ENCODE measurements at places on chromosomes 16 and 17. TPM values are rescaled to one million over a fixed set of nuclear protein-coding genes. Genes with fewer than 3 reads are reported as not detected.
A peak's percentile ranks its signal among the peaks of the same experiment; 100 is the strongest.

GRCh38 chr17:66317629-66318028 lies 15.2 kb downstream of the PRKCA start:
- DNase-seq: no peak

DNA sequence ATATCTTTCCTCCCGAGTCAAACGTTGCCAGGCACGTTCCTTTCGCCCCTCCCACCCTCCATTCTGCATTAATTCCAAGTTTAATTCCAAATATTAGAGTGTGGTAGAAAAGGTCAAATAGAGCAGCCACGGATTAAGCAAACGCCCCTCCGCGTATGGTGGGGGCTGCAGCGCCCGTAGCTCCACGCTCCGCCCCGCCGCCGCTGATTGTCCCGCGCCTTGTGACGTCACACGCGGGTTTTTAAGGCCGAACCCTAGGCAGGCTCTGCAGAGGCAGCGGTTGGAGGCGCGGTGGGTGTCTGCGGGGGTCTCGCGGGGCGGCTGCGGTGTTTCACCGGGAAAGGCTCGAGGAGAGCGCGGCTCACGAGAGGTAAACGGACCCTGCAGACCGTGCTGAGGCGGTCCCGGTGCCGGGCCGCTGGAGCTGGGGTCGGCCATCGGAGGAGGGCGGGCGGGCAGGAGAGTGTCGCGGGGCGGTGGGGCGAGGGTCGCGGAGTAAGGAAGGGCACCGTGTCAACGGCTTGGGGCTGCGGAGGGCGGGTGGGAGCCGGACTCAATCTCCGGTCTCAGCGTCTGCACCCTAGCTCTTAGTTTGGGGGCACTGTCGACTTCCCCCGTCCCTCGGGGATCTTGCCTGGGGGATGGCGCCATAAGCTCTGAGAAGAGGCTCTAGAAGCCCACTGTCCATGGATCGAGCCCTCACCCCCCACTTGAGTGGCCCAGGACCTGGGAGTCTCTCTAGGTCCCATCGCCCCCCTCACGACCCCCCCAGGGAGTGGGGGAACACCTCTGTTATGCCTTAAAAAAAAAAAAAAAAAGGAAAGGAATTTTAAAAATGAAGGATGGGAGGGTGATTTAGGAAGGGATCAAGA lies at the start of gene ARL4D:
Gene ARL4D (plus strand): TSS at position 270 of the 872 bp plus-strand sequence. CDS start 740 bp downstream, outside the sequence.
- DNase-seq: peak; percentile 92

DNA sequence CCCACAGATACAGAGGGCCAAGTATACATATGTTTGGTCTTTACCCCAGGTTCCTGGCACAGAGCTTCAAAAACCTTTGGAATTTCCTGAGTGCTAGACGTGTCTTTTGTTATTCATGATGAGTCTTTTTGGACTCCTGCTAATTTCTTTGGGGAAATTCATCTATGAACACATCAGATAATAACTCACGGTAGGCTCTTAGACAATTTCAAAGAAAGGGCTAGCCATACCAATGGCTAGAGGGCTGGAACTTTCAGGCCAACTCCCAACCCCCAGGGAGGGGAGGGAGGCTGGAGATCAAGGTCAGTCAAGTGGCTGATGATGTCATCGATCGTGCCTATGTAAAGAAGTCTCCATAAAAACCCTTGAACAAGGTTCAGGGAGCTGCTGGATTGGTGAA lies 101.9 kb downstream of the STX8 start:
- DNase-seq: no peak

GPR142 gene
- total RNA-seq: 0.35 TPM

DNA sequence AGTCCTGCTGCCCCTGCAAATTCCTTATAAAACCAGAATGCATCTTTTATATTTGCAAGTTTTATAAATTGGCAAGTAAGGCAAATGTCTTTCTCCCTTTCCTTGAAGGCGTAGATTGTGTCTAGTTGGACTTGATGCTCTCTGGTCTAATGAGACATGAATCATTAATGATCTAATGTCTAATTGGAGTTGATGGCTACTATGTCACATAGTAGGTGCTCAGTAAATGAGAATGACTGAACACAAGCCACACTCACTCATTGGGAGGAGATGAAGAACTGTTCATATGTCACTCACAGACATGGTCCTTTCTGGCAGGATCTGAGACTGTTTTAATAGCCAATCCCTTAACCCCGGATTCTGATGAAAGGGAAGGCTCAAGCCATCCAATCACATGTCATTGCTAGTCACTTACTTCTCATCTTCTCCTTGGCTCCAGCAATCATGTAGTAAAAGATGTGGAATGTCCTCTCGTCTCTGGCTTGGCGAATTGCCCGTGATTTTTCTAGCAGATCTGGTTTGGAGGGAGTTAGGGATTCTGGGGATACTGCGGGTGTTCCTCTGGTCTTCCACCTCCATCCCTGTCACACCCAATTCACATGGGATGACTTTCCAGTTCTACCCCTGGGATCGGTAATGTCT lies 81.0 kb downstream of the MYH11 start:
- DNase-seq: no peak

DNA sequence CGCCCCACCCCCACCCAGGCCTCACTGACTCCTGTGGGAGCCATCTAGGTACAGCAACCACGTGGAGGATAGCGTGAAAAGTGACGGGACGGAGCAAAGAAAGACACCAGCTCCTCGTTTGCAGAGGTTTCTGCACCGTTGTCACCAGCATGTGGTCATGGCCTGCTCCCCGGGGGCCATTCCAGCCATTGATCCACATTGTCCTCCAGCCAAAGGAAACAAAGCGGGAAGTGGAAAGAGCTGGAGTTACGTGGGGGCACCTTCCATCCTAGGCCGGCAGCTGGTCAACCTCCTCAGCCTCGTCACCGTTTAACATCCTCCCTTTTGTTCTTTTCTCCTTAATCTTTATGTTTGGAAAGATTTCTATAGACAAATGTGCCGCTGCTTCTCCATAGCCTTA lies 153.7 kb downstream of the RPTOR start:
- DNase-seq: no peak

RTN4RL1 gene
- total RNA-seq: 0.32 TPM

DNA sequence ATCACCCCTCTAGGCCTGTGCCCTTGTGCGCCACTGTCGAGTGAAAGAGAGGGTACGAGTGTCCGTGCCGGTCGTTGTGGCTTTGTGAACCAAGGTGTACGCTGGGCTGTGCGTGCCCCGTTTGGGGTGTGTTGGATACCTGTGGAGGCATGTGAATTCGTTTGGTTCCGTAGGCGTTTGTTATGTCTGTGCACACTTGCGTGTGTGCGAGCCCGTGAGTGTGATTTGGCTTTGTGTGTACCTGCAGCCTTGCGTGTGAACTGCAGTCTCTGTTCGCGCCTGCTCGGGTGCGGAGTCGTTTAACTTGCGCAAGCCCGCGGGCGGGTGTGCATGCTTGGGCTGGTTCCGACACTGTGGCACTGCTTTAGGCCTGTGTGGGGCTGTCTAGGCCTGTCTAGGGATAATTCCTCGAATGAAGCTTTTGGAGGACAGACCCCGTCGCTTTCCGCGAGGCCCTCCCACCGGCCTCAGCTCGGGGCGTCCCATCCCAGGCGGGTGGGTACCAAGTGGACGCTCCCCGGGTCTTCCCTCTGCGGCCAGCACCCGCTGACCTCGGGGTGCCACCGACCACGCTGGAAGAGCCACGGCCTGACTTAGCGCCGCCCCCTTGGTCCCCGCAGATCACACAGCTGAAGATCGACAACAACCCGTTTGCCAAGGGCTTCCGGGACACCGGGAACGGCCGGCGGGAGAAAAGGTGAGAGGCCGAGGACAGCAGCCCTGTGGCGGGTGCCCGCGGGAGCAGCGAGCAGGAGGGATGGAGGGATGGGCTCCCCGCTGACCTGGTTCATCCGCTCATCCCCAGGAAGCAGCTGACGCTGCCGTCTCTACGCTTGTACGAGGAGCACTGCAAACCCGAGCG lies 4.4 kb downstream of the TBX2 start:
- DNase-seq: no peak

DNA sequence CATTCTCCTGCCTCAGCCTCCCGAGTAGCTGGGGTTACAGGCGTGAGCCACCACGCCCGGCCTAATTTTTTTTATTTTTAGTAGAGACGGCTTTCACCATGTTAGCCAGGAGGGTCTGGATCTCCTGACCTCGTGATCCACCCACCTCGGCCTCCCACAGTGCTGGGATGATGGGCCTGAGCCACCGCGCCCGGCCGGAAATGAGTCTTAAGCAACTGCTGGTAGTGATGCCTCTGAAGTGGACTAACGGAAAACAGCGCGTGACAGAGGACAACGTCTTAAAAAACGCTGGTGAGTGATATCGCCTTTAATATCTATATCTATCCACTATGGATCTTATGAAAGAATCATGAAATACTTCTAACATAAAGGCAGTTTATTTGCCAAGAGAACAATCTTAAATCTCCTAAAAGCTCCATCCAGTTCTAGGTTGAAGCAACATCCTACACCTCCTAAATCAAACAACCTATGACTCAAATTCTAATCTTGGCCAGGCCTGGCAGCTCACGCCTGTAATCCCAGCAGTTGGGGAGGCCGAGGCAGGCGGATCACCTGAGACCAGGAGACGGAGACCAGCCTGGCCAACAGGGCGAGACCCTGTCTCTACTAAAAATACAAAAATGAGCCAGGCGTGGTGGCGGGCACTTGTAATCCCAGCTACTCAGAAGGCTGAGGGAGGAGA lies 69.8 kb downstream of the NXN start:
- no peak for DNase-seq

DNA sequence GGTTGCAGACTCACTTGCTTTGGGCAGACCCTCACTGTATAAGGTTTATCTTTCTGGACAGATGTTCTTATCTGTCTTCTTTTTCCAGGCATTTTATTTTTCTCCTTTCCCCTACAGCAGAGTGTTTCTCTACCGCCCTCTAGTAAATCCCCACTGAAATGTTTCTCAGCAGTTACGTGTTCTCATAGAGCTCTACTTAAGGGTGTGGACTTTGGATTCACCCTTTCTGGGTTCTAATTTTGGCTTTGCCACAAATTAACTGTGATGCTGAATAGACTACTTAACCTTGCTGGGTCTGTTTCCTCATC lies 2.0 kb downstream of the ADAT1 start:
- no peak for DNase-seq

TMEM100 gene
- total RNA-seq: 2.8 TPM

- DNase-seq: no peak
Observed at GRCh38 chr17:78826421-78826820, 14.2 kb downstream of the USP36 start.

- no peak for DNase-seq
Observed at GRCh38 chr17:62064029-62064790, 868 bp downstream of the MED13 start.

DNA sequence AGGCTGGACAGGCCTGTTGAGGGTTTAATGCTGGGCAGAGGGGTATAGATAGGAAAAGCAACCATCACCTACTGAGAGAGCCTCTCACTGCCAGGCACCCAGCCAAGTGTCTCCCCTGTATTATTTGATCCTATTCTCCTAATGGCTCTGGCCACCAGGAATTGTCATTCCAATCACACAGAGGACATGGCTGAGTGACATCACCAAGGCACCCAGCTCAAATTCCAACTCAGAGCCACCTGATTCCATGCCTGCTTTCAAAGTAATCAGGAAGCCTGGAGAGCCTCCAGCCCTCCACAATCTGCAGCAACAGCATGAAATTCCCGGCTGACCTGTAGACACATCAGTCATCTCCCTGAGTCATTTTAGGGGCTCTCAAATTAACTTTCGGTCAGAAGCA lies 368.9 kb upstream of the C16orf82 start:
- DNase-seq: no peak
